ENCODE measurements at places on chromosomes 3 and 15.

- DNase-seq, result no peak
Observed at GRCh38 chr3:172465281-172465680, 17.0 kb upstream of the GHSR start.

DNA sequence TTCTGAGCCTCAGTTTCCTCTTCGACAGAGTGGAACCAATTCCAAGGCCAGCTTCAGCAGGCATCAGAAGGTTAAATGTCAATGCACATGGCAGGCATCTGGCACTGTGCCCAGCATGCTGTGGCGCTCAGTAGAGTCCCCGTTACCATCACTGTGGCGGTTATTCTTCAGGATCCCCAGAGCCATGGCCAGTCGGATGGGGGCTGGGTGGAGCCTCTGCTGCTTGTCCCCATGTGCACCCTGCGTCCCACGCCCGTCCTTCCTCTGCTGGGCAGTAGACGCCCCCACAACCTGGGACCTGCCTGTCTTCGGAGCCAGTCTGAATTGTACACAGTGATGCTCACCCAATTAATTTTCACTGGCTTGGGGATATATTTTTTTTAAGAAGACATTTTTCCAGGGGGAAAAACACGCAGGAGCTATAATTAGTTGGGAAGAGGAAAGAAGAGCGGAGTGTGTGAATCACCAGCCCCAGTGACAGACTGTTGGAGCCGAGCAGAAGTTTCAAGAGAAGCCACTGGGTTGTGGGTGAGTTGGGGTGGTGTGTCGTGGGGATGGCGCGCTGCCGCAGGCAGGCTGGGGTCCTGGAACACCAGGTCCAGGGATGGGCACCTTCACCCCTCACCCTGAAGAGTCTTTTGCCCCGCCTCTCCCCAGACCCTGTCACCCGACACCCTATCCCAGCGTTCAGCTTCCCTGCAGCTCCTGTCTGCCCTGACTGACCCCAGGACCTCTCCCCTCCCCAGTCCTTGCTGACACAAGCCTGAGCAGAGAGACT, 26.8 kb upstream of the RPL29 start:
- no peak for DNase-seq

GRCh38 chr3:194671900-194672808, at the start of gene LSG1:
Gene LSG1 (minus strand): TSS chr3:194672191. CDS start chr3:194672162, 29 bp downstream.
- peak; percentile 94 for DNase-seq

DNA sequence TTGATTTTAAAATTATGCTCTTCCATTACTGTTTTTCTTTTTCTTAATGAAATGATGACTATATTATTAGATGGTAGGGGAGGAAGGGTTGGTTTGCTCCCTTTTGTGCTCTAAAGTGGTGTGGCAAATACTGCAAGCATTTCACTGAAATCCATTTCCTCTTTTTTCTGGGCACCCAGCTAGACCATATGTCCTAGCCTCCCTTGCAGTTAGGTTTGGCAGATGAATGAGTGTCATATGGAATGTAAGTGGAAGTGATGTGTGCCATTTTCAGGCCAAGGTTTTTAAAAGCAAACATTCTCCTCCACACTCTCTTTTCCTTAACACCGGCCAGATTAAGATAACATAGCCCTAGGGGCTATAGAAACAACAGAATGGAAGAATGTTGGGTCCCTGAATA, 363.0 kb downstream of the FGF12 start:
- DNase-seq, result no peak

DNA sequence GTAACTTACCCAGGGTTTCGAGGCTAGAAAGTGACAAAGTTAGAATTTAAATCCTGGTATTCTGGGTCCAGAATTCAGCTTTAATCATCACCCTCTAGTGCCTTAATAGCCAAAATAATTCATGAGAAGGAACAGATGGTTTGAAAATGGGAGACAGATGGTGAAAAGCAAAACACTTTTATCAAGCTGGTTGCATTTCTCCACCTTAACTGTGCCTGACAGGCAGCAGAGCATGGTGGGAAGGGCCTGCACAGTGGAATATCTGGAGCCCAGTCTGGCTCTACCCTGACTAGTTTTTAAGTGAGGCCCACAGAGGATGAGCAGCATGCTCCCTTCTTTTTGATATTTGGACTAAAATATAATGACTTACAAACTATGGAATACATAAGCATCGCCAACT, 35.6 kb upstream of the RASGRP1 start:
- no peak for DNase-seq

GRCh38 chr15:44064706-44065105, 130.4 kb downstream of the FRMD5 start:
- DNase-seq, result no peak

- no peak for DNase-seq
Observed at GRCh38 chr3:39133822-39134221, 19.6 kb downstream of the CSRNP1 start.

DNA sequence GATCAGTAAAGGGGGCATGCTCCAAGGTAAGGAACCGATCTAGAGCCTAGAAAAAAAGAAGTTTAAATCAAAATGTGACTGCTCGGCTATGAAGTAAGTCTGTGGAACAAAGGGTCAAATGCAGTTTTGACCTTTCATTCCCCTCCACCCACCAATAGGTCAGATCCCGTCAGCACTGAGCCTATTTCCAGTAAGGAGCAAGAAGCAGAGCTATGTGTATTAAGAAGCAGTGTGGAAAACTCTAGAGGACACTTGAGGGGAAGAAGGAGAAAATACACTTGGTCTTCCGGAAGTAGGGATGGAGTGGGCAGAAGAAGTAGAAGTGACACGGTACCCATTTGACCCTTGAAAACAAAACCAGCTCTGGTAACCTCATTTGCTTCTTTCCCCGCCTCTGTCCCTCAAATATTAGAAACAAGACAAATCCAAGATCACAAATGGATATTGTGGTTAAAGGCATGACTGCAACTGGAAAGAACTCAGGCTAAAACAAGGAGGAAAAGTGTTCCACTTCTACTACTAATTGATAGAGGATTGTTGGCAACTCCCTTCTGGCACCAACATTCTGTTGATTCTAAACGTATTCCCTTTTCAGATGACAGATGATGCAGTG, 888.3 kb upstream of the NR2F2 start:
- DNase-seq, result no peak

GRCh38 chr15:79635149-79635771, 203.1 kb downstream of the MINAR1 start:
- no peak for DNase-seq

GRCh38 chr3:125078951-125079674, 23.3 kb upstream of the HEG1 start:
- DNase-seq, result no peak

DNA sequence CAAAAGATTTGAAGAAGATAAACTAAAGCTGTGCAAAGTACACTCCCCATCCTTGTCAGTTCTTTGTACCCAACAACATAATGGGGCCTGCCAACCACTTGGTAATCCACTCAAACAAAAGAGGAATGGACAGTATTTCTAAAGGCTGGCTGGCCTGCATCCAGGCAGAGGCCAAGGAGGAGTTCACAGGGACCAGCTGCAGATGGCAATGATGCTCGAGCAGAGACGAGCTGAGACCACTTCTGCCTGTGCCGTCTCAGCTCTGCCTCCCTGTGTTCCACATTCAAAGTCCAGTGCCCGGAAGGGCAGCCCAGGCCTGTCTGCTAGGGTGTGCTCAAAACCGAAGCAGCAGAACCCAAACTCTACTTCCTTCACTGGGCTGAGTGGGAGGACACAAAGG, 14.3 kb downstream of the CXCR6 start:
- DNase-seq, result no peak

DNA sequence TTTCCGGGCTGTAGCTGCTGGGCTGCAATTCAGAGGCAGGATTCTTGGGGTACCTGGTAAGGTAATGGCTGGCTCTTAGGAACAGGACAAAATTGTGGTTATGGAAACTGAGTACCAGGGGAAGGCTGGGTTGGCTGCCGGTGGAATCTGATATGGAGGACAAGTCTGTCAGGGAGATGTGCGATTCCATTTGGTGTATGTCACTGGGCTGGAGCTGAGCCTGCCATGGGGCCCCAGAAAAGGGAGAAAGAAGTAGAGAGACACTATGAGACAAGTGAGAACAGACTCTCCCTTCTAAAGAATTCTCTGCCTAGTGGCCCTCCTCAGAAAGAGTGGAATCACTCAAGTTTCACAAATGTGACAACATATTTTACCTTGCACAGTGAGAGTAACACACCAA, 368.2 kb upstream of the ROPN1 start:
- DNase-seq, result no peak

GRCh38 chr3:149224736-149225594, 3.3 kb upstream of the CP start:
- DNase-seq, result peak; percentile 84
